ENCODE measurements at places on chromosomes 2 and 18.

GRCh38 chr2:201275069-201275468 lies 14.7 kb downstream of the CASP8 start:
- DNase-seq: no peak

- no peak for DNase-seq
Measured at GRCh38 chr2:227509076-227509475, 37.1 kb downstream of the AGFG1 start.

DNA sequence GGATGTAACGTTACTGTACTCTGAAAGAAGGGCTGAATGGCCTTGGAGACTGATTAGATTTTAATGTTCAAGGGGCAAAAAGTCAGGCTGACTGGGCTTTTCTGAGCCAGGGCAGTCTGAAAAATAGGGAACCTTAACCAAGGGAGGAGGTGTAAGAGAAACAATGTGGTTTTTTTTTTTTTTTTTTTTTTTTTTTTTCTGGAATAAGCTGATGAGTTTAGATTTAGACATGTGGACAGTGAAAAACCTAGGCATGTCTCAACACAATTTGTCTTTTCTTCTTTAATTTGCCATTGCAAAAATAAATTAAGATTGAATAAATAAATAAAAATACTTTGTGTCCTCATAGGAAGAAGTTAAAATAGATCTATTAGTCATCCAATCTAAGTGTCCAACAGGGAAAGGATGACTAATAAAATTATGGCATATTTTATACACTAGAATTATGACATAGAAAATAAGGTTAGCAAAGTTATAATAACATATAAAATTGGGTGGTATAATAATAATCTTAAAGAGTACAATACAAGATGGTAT lies 237.6 kb upstream of the TRIB2 start:
- DNase-seq: no peak

DNA sequence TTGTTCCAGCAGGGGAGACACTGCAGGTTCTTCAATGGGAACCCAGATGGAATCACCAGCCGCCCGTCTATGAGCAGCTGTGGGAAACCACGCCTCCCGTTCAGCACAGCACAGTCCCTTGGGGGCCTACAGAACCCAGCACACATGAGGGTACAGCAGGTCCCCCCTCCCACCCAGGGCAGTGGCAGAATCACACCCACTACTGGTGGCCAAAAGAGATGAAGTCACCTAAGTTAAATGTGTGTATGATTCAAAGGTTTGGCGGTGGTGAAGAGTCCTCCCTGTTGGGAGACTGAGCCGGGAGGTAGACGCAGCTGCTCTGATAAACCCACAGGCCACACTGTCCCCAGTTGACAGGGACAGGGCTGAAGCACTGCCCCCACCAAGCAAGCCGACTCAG lies 44.3 kb downstream of the L3MBTL4 start:
- DNase-seq: peak; percentile 41

GRCh38 chr2:185441486-185442005 lies 297.1 kb upstream of the FSIP2 start:
- DNase-seq: no peak

- no peak for DNase-seq
Measured at GRCh38 chr2:12776521-12776961, 59.8 kb downstream of the TRIB2 start.

Data from COR-L47 (cell line).